ENCODE measurements at places on chromosomes 4 and X. TPM values are rescaled to one million over a fixed set of nuclear protein-coding genes. Genes with fewer than 3 reads are reported as not detected.

DNA sequence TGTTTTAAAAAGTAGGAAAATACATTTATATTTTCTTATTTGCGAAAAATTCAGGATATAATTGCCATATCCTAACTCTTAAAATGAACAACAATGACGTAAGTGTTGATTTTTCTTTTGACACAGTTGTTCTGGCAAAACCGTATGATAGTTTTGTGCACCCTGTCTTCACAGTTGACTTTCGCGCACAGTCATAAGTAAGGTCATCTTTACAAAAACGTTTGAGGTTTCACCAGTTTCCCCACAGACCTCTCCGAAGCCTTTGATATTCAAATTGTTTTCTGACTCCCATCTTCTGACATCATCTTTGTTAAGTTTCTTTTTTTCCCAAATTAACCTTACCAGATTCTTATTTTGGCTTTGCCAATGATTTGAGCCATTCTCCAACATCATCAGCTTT, 48.1 kb upstream of the ATXN3L start:
- DNase-seq: no peak

- no peak for DNase-seq
Observed at GRCh38 chr4:119678761-119679160, 50.2 kb upstream of the PDE5A start.

HSD17B10 gene
- 34.8 TPM for total RNA-seq

DNA sequence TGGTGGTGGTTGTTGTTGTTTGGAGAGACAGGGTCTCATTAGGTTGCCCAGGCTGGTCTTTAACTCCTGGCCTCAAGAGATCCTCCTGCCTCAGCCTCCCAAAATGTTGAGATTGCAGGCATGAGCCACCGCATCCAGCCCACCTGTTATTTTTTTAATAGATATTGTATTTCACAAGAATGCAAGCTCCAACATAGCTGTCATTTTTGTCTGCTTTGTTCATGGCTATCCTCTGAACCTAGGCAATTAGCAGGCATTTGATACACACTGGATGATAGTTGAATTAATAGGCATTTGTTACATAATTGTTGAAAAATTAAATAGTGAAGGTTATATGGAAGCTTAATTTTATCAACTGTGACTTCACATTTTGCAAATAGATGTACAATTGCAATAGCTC, 64.7 kb downstream of the BANK1 start:
- no peak for DNase-seq

GRCh38 chr4:86044593-86044985, 315.3 kb downstream of the MAPK10 start:
- no peak for DNase-seq

PRRG1 gene
- total RNA-seq: 38.1 TPM

IL9R gene
- total RNA-seq: not detected

TBX22 gene
- total RNA-seq: not detected

DNA sequence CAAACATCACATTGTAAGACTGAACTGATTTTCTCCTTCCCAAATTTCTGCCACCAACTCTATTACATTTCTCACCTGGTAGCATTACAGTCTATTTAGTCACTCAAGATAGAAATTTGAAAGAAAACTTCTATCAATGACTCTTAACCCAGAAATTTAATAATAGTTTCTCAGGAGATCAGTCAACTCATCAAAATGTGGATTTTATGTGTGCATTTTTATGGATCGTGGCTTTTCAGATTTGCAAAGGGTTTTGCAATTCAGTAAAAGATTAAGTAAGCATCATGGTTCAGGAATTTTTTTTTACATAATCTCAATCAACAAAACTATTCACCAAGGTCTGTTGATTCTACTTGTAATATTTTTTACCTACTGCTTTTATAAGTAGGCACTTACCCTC, 111.1 kb downstream of the CFAP299 start:
- DNase-seq: no peak

- DNase-seq: no peak
Observed at GRCh38 chr4:81631958-81632441, 160.3 kb upstream of the RASGEF1B start.

GRCh38 chrX:136626237-136626636, 21.7 kb upstream of the CD40LG start:
- no peak for DNase-seq

GASK1B gene
- 31.4 TPM for total RNA-seq

- DNase-seq: no peak
Observed at GRCh38 chrX:73913580-73913979, 350.6 kb downstream of the CHIC1 start.

SERTM2 gene
- total RNA-seq: not detected

DNA sequence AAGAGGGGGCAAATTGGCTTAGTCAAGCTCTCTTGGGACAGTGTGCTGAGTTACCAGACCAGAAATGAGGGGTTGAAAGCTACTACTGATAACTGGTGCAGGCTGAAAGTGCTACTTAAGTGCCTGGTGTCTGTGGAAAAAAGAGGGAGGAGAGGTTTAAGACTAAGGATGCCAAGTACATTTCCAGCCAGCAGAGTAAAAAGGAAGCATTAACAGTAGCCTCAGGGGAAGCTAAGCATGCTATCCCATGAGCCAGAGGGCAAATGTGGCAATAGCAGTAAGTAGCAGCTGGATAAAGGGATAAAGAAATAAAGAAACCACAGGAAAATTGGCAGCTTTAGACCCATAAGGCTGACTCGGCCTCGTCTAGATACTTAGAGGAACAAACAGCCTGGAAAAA, 196.3 kb upstream of the MAB21L2 start:
- DNase-seq: no peak

GRCh38 chrX:153244767-153245166, 65.7 kb downstream of the MAGEA1 start:
- DNase-seq: no peak

- no peak for DNase-seq
Observed at GRCh38 chrX:129086802-129087201, 436.5 kb downstream of the SMARCA1 start.

GRCh38 chrX:71184803-71185495, 38.1 kb upstream of the GJB1 start:
- DNase-seq: no peak

ADH5 gene
- 64.3 TPM for total RNA-seq

TLL1 gene
- total RNA-seq: 8.1 TPM

RNF128 gene
- 5.1 TPM for total RNA-seq

BGN gene
- total RNA-seq: 92.0 TPM

- DNase-seq: no peak
Observed at GRCh38 chr4:93732509-93732908, 96.0 kb upstream of the ATOH1 start.

SGMS2 gene
- 7.2 TPM for total RNA-seq

- no peak for DNase-seq
Observed at GRCh38 chr4:186348433-186348832, 82.4 kb downstream of the F11 start.

MAGEA8 gene
- not detected for total RNA-seq

DNA sequence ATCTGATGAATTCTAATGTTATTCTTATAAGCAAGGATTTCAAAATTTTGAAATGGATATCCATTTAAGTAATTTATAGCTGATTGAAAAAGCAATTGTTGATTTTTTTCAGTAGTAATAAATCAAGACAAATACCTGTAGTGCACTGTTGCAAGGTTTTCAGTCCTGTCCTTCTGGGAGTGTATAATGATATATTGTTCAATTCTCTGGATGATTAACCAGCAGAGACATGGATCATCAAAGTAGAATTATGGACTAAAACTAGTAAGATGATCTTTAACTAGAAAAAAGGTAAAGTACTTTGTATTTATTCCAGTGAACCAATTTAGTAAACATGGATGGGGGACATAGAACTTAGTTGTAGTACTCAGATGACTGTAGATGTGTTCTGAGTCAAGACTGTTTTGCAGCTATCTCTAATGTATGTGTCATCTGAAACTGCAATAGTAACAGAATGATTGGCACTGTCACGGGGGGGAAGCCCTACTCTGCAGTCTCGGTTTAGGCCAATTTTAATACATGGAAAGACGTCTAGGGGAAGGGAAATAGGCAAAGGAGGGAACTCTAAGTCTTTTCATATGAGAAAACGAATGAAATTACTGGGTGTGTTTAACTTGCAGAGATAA, 121.9 kb downstream of the GLRA3 start:
- DNase-seq: no peak

GRCh38 chr4:147003956-147004809, 58.5 kb upstream of the TTC29 start:
- DNase-seq: no peak

AR gene
- total RNA-seq: 3.8 TPM

GRCh38 chr4:176792326-176793059, at the start of gene VEGFC:
TSS of gene VEGFC (minus strand) at chr4:176792922. CDS start at chr4:176792311, 611 bp downstream.
- DNase-seq: no peak

CXCR3 gene
- total RNA-seq: not detected

DNA sequence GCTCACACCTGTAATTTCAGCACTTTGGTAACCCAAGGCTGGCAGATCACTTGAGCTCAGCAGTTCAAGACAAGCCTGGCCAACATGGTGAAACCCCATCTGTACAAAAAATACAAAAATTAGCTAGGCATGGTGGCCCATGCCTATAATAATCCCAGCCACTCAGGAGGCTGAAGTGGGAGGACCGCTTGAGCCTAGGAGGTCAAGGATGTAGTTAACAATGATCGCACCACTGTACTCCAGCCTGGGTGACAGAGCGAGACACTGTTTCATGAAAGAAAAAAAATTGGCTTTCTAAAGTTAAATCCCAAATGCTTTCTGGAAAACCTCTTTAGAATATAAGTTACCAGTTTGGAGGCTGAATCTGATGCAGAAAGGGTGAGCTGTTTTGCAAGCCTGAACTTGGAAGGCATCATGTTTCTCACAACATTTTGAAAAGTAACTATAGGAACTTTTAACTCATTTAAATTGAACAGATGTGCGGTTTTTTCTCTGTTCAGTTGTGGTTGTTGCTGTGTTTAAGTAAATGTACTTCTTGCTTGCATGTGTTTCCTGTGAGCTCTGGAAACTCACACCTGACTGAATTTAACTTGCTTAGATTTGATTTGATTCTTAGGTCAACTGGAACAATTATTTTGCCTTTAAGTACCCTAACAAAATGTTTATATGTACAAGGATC, 39.8 kb upstream of the TMEM131L start:
- no peak for DNase-seq

- DNase-seq: no peak
Observed at GRCh38 chr4:129248621-129249020, 152.7 kb downstream of the C4orf33 start.

GRCh38 chrX:40108162-40108958, 10.6 kb upstream of the BCOR start:
- DNase-seq: no peak

GRCh38 chr4:104425948-104426347, 68.7 kb downstream of the CXXC4 start:
- no peak for DNase-seq

GAGE1 gene
- not detected for total RNA-seq

DNA sequence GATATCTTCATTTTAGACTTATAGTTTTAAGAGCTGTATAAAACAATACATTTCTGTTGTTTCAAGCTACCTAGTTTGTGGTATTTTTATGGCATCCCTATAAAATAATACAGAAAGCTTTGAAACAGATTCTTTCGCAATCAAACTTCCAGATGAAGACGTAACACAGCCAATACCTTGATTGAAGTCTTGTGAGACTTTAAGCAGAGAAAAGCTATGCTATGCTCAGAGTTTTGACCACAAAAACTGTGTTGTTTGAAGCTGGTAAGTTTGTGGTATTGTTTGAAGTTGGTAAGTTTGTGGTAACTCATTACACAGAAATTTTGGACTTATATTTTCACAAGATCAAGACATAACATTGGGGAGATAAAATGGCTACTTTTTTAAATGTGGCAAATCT, 201.8 kb upstream of the UGT8 start:
- DNase-seq: no peak

MAGEB6B gene
- not detected for total RNA-seq

- DNase-seq: no peak
Observed at GRCh38 chr4:166091146-166091545, 218.1 kb downstream of the TLL1 start.

- DNase-seq: no peak
Observed at GRCh38 chrX:153901753-153902140, 2.7 kb upstream of the AVPR2 start.

DNA sequence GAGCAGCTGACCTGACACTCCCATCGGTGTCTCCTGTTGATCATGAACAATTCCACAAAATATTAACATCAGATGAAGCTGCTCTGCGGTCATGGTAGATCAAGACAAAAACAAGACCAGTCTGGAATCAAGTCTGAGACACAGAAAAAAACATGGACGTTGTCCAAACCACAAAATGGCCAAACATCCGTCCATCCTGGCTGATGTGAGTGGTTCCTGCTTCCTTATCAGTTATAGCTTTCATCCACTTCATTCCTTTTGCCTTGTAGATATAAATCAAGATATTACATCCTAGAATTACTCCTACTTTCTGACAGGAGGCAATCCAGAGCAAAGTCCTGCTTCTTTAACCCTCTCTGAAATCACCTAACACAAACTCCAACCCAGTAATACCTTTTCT, 28.8 kb upstream of the PCSK1N start:
- DNase-seq: no peak

Data from dorsolateral prefrontal cortex (tissue), 122 donors.